NCI-H460 (cell line): ENCODE measurements at places on chromosomes 1 and 21. TPM values are rescaled to one million over a fixed set of nuclear protein-coding genes. Genes with fewer than 3 reads are reported as not detected.

- DNase-seq, result no peak
Observed at GRCh38 chr1:1680912-1681273, 11.7 kb downstream of the SLC35E2B start.

DNA sequence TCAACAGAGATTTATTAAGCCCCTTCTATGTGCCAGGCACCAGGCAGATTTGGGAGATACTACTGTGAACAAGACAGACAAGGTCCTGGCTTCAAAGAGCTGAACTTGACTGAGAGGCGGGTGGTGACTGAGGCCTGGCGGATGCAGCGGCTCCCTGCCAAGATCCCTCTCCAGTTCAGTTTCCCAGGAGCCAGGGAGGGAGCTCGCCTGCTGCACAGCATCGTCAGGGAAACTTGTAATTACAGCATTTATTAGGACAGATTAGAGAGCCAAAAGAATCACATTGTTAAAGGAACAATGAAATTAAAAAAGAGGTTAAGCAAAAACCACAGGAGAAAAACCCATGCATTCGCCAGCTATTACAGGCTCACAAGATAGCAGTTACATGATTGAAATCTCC, 55.3 kb downstream of the ETS2 start:
- no peak for DNase-seq

DNA sequence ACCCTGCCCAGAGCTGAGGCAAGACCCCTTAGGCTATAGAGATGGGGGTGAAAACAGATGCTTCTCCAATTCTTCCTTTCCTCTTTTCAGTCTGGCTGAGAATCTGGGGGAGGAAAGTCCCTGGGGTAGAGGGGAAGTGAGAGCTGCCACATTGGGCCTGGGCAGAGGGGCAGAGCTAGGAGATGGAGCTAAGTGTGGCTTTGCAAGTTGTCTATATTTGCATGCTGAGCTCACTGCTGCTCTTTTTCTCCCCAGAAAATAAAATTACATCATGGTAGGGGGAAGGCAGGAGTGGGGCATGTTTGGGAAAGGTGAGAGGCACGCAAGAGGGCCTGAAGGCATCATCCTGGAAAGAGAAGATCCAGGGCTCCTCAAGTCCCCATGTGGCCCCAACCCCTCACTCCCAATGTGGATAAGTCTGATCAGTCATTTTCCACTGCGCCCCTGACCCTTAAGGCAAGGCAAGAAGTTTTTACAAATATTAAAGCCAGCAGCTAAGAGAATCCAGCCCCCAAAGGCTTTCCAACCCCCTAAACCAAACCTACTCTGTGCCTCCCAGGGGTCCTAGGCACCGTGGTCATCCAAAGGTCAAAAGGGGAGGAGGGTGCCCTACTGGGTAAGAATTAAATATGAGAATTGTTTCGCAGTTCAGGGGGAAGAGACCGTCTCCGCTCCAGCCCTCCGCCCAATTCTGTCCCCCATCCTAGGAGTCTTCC, 500 bp upstream of the PEA15 start:
- no peak for DNase-seq

- DNase-seq, result no peak
Observed at GRCh38 chr1:151238467-151238739, 16.1 kb upstream of the PSMD4 start.

DNA sequence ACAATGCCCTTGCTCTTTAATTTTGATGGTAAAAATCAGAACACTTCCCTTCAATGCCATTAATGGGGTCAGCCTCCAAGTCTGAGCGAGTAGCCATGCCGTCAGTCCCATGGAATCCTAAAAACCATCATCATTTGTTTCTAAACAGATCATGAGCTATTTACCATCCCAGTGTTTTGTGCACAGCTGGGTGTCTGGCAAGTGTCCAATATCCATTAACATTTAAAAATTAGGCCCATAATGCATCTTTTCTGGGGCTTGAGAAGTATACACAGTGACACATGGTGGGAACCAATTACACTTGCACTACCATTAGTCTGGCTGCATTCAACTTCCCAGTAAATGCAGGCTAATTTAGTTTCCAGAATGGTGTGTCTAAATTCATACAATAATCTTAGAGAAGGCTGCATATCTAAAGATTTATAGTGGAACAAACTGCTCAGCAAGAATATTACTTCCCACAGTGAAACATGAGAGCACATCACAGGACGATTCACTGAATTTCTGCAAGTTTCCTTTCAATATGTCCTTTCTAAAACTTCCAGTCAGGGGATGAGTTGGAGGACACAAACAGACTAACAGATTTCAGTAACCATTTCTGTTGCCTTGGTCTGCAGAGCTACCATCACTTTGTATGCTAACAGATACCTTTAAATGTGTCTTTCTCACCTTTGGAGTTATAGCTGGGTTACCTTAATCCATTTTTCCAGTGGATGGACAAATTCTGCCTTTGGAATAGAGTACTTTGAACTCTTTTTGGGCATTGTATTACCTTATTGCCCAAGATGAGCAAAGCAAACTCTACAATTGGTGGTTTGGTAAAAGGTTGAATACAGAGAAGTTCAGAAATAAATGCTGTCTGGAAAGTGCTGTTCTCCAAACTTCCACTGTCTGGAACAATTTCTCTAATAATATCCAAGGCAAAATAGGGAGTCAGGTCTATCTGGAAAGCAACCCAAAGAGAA, 258.0 kb downstream of the PTBP2 start:
- no peak for DNase-seq

SGIP1 gene
- 2.2 and 3.7 TPM in 2 replicates for total RNA-seq

CA6 gene
- not detected in 2 replicates for total RNA-seq

DNA sequence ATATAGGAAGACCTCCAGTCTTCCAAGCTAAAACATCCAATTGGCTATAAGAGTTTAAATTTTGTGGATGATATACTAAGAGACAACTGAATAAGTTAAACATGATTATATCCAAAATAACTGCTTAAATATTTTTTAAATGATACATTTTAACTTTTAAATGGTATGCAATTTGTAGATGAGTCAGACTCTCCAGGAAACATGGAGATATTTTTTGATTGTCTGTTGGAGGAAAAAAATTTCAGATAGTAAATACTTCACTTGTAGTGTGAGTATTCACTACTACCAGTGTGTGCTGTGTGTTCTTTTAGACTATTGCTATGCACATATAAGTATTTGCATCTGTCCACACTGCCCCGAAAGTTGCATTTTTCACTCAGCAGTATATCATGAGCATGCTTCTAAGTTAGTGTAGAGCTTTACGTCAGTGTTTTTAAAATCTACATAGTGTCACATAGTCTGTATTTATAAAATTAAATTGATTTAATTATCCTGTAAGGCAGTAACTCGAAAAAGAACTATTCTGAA, 91.1 kb downstream of the USP25 start:
- no peak for DNase-seq

CD247 gene
- total RNA-seq, result 0.47 TPM in 1 of 2 replicates, not detected in the other

GRCh38 chr1:163673759-163674151, 352.0 kb downstream of the NUF2 start:
- no peak for DNase-seq

DNA sequence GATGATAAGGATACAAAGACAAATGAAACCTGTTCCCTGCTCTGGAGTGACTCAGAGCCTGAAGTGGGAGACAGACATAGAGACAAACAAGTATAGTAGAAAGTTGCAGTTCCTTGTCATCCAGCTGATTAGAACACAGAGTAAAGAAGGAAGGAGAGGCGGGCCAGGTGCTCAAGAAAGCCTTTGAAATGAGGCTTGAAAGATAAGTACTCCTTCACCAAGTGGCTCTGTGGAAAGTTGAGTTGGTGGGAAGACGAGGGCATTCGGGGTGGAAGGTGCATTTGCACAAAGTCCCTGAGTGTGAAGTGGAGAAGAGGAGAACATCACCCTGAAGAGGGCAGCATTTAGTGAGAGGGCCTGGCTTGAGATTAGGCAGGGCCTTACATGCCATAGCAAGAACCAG, 17.0 kb downstream of the MARK1 start:
- DNase-seq, result no peak

- DNase-seq, result no peak
Observed at GRCh38 chr21:45998871-45999580, 17.5 kb downstream of the COL6A1 start.

DNA sequence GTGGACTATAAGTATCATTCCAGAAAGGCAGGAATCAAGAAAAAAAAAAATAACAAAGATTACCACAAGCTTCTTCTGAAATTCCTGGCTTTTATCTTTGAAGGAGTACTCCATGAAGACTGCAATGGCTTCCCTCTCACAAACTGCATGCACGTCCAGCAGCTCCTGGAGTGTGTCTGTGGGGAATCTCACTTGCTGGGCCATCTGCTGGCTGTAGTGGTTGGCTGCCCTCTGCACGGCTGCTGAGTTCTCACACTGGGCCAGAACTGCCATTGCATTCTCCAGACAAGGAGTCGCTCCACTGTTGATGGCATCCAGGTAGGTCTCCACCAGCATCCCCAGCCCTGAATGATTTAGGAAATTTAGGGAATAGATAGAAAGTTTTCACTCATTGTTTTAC, 23.3 kb upstream of the GBP2 start:
- DNase-seq, result no peak

DNA sequence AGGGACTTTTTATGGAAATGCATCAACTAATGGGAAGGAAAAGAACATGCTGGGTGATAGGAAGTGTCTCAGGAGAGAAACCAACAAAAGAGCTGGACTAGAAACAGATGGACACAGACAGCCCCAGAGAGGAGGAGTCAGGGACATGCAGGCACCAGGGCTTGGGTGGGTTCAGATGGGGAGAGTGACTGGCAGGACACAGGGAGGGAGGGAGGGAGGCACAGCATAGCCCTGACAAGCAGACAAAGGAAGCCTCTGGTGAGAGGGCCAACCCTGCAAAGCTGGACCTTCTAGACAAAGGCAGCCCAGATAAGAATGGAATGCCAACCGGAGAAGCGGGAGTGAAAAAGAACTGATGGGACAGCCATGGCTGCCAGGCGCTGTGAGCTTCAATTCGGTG, 568.8 kb downstream of the AJAP1 start:
- DNase-seq, result no peak

DNA sequence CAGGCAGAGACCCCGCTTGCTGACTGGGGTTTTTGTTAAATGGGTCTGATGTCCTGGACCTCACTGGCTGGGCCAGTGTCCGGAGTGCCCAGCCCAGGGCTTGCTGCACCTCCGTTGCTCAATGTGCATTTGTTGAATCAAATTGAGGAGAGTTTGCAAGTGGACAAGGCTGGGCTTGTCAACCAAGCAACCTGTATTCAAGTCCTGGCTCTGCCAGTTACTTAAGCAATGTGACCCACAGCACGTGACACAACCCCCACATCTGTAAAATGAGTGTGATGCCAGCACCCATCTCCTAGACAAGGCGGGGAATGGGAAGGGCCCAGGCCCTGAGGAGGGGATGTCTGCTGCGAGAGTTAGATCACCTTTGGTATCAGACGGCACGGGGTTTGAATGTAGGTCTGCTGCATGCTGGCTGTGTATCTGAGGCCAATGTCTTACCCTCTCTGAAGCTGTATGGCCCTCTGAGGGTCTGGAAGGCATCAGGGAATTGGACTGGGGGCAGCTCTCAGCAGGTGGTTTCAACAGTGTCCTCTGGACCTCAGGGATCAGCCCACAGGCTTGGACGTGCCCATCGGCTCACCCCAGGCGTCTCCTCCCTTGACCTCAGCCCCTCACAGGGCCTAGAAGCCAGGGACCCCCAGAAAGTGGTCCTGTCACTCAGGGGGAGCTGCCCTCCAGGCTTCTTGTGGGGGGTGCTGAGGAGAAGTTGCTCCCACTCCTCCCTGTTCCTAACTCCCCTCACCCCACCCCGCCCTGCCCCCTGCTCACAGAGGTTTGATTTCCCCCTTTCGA, 51.0 kb upstream of the RUNX3 start:
- no peak for DNase-seq

LYPD8 gene
- not detected in 2 replicates for total RNA-seq

DNA sequence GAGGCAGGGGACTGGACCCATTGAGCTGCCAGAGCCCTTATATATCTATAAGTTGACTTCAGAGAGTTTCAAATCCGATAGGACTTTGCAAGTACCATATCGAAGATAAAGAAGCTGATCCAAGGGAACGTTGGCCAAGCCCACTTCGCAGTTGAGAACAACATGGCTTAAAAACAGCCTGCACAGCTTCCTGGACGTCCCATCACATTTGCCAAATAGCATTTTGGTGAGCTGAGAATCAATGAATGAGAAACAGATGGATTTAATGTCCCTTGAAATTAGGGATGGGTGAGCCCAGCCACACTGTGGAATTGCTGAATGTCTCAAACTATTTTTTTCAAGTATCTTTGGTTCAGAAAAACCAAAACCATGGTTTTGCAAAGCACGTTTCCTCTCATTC, 64.8 kb downstream of the KCNJ15 start:
- no peak for DNase-seq

DNA sequence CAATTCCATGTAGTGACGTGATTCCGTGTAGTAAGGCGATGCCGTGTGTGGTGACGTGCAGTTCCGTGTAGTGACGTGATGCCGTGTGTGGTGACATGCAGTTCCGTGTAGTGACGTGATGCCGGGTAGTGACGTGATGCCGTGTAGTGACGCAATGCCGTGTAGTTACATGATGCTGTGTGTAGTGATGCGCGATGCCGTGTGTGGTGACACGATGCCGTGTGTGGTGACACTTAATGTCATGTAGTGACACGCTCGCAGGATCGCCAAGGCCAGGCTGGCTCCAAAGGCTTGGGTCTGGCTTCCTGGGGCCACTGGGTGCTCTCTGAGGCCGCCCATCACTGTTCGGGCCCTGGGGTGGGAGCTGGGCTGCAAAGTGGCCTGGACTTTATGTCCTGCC, 14.2 kb downstream of the COL18A1 start:
- DNase-seq, result no peak

DNA sequence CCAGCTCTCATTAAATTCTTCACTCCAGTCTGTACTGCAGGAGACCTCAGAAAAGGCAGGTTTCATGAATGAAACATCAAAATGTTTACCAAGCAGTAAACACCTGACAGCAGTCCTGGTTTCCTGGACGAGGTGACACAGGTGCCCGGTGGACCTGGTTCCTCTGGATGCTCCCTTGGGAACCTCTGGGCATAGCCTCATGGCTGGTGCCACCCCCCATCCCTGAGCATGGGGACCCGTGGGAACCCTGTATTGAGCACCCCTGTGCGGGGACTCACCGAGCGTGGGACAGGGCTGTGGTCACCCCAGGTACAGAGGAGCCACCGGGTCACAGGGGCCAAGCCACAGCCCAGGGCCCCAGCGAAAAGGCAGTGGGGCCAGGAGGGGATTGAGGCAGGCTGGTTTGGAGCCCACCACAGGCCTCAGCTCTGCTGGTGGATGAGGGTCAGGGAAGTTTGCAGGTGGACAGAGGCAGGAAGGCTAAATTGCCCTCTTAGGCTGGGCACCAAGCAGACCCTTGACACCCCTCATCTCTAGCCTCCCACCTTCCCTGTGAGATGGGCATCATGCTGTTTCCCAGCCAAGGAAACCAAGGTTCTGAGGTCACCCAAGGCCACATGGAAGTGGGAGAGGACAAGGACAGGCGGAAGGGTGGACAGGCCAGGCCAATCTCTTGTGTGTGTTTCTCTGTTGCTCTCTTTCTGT, 158.4 kb downstream of the PTPRU start:
- DNase-seq, result no peak

GRCh38 chr1:231734417-231734816, 107.8 kb downstream of the DISC1 start:
- no peak for DNase-seq

DNA sequence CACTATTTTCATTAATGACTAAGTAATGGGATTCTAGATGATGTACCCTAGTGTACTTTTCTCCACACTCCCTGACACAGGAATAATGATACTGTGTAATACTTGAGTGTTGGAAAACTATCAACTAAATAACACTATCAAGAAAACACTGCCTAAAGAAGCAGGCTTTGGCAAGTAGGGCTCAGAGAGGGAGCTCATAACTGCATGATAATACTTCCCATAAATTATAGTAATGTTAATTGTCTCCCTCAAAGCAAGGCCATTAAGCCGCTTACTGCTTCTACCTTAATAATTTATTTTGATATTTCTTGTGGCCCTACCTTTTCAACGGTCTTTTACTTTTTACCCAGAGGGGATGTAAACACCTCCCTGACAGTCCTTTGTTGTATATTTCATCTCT, 69.0 kb downstream of the SAMSN1 start:
- DNase-seq, result no peak
